ENCODE measurements at places on chromosomes 7 and 10. TPM values are rescaled to one million over a fixed set of nuclear protein-coding genes. Genes with fewer than 3 reads are reported as not detected.

GRCh38 chr7:33250421-33250871 lies 121.1 kb downstream of the BBS9 start:
- no peak for DNase-seq

DNA sequence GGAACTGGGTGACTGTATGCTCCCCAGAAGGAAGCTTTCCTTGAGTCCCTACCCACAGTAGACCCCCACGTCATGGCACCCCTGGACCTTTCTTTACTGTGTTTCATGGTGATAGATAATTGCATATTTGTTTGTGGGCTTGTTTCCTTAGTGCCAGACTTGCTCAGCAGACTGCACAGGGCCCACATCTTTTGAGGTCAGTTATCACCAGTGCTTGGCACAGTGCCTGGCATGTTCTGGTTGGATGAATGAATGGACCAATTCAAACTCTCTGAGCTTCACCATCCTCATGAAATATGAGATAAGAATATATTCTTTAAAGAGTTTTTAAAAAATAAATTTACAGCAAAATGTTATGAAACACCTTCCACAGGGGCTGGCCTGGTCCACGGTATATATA lies 78.4 kb upstream of the EMX2 start:
- DNase-seq = peak; percentile 60

- no peak for DNase-seq
Measured at GRCh38 chr10:43817368-43817767, 168.7 kb upstream of the ZNF32 start.

GRCh38 chr7:5638994-5639393 lies 142.5 kb downstream of the RNF216 start:
- DNase-seq = no peak

DNA sequence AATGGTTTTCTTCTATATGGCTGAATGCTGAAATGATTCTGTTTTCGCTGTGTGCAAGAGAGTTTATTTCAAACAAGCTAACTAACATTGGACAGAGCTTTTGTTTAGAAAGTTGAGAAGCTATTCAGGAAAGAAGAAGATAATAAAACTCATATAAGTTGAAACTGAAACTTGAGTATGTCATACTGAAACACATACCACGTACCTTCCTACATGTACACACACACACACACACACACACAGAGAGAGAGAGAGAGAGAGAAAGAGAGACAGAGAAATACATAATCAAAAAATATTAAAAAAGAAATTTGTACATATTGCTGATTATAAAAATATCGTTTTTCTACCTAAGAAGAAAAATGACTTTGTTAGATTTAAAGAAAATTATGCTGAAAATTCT lies 561.9 kb upstream of the KCND2 start:
- DNase-seq = no peak

- DNase-seq = no peak
Measured at GRCh38 chr10:77310288-77310840, 327.2 kb downstream of the KCNMA1 start.

Gene GHRHR
- total RNA-seq = 1.4 TPM

Gene CDNF
- 10.0 TPM for total RNA-seq

Gene ANKRD30A
- 11.9 TPM for total RNA-seq

Gene CHPF2
- 70.5 TPM for total RNA-seq
